ENCODE measurements at places on chromosomes 6 and 20.

- DNase-seq: no peak
These were observed 72.1 kb downstream of the RSPO3 start for GRCh38 chr6:127190552-127190951.

- no peak for DNase-seq
These were observed 92.6 kb upstream of the SLC22A23 start for GRCh38 chr6:3549314-3549940.

- no peak for DNase-seq
These were observed 619.0 kb downstream of the FRK start for GRCh38 chr6:115441651-115442050.

DNA sequence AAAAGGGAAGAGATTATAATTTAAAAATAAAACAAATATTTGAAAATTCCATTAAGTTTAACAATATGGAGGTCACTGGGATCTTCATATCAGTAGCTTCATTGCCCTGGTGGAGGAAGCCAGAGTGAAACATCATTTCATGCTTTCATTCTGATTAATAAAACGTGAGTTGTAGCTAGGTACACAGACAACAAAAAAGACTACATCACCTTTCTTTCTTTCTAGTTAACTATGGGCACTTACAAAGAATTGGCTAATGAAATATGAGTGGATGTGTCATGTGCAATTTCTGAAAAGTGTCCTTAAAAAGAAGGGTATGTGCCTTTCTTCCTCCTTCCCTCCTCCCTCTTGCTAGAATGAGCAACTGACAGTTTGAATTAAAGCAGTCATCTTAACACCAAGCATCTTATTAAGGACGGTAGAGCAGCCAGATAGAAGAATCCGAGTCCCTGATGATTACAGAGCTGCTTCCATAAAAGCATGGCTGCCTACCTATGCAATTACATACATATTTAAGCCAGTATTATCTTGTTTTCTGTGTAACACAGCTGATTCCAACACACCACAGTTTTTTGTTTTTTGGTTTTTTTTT, 3.4 kb downstream of the SERAC1 start:
- no peak for DNase-seq

GRCh38 chr20:4065391-4065844, 50.1 kb upstream of the RNF24 start:
- DNase-seq: no peak

DNA sequence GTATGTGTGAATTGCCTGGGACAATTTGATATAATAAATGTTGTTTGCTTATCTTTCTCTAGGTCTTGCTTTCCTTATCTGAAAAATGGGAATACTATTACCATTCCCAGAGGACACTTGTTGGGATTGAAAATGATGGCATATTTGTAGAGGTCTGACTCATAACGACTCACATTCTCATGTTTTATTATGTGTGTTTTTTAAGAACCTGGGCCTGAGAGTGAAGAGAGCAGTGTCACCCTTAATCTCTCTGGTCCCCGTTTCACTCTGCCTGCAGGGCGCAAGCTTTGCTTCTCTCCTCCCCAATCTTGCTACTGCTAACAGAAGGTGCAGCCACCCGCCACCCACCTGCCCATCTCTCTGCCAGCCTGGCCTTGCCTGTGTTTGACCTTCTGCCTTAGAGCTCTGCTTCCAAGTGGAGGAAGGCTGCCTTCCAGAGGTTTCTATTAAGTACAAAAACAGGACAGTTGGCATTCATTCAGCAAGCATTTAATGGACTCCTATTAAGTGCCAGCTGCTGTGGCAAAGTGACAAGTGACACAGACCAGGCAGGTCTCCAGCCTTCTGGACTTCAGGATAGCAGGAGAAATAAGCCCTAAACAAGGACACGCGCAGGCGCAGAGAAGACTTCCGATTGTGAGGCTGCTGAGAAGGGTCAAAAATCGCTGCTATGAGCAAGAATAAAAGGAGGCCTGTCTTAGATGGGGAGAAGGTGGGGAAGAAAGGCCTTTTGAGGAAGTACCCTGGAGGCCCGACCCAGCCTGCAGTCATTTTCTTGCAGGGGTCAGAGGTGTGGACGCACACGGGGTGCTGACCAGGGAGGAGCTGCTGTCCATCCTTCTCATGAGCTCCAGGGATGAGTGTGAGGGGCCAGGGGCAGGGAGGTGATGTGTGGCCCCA, 112.5 kb downstream of the JPH2 start:
- no peak for DNase-seq

- DNase-seq: no peak
These were observed 609.1 kb downstream of the UTRN start for GRCh38 chr6:144894240-144894639.
